Skeletal muscle cell (primary cell): ENCODE measurements at places on chromosomes 5 and 9.

GRCh38 chr5:9316733-9317132 is 229.1 kb downstream of the SEMA5A start:
- DNase-seq: no peak

DNA sequence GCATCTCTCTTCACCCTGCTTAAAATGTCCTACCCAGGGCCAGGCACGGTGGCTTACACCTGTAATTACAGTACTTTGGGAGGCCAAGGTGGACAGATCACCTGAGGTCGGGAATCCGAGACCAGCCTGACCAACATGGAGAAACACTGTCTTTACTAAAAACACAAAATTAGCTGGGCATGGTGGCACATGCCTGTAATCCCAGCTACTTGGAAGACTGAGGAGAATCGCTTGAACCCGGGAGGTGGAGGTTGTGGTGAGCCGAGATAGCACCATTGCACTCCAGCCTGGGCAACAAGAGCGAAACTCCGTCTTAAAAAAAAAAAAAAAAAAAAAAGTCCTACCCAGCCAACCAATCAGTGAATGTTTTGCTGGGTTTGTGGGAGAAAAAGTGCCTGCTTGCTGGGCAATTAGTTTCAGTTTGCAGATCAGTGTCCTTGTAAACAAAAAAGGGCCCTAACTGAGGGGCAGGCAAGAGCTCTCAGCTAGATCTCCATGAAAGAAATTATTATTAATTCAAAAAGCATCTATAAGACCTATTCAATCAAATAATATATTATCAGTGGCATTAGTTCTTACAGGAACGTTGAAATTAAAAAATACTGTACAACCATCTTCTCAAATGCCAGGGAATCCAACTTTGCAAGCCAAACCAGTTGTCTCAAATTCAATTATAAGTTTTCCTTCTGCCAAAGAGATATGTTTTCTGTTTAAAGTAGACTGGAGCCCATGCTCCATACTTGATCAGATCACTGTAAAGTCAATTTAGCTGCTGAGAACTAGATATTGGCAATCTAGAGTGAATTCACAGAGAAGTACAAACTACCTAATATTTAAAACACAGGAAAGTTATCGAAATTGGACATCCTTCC is 3.9 kb downstream of the MEGF9 start:
- no peak for DNase-seq

DNA sequence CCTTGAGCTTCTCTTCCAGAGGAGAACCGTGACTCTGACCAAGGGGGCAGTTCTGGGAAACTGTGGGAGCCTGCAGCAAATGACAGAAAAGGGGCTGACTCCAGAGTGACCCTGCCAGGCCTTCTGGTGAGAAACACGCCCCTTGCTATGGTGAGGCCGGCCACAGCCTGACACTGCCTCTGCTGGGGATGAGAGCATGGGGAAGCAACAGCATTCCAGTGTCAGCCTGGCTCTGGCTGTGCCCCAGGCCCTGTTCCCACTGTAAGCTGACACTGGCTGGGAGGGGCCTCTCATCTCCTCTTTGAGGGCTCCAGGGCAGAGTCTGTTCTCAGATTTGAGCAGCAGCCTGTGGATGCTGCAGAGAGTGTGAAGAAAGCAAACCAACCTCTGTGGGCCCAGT is 180.0 kb upstream of the IL12B start:
- peak; percentile 79 for DNase-seq

GRCh38 chr5:72015103-72015548 is 92.1 kb upstream of the MAP1B start:
- DNase-seq: peak; percentile 15

GRCh38 chr9:35482071-35482470 is 7.8 kb upstream of the RUSC2 start:
- no peak for DNase-seq

DNA sequence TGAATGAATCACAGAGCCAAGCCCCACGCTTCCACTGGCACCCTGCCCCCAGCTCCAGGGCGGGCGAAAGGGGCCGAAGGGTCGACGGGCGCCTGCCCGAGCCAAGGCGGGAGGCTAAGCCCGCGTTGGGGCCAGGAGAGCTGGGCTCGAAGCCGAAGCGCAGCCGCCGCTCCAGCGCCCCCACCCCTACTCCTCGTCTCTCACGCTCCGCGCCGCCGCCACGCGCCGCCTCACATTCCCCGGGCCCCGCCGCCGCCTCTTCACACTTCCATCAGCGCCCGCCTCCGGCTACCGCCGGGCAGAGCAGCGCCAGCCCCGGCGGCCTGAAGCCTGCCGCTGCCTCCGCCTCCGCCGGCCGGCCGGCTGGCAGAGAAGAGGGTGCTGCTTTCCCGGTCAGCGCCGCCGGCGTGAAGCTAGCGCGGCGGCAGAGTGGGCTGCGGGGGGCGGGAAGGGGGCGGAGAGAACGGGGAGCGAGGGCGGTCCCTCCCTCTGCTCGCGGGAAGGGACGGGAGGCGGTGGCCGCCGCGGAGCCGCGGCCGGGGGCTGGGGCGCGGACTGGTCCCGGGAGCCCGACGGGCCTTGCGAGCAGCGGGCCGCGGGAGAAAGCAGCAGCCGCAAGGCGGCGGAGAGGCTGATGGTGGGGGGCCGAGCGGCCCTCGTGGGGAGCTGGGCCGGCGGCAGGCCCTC is at the start of gene HOMER1:
Gene HOMER1, minus strand, starts transcription at position 431 of the 687 bp plus-strand sequence. CDS start 1,360 bp downstream, outside the sequence.
- DNase-seq: peak; percentile 62

- peak; percentile 91 for DNase-seq
Measured at GRCh38 chr9:98867429-98868168, 60.1 kb downstream of the GALNT12 start.

GRCh38 chr9:17535176-17535575 is 43.7 kb upstream of the SH3GL2 start:
- DNase-seq: no peak

DNA sequence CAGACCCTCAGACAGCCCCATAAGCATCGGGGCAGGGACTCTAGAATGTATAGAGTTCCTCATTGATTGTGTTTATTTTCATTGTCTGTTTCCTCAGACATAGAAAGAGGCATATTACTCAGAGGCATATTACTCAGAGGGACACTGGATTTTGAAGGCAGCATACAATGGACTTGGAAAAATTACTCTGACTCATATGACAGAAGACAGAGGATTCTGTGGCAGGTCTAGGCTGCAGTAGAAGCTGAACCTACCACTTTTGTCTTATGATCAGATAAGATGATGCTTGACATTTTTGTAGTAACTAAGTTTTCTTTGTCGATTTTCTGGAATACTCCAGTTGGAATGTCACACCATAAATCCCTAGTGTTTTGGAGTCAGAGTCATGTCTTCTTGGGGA is 105.2 kb downstream of the ST8SIA4 start:
- peak; percentile 22 for DNase-seq

DNA sequence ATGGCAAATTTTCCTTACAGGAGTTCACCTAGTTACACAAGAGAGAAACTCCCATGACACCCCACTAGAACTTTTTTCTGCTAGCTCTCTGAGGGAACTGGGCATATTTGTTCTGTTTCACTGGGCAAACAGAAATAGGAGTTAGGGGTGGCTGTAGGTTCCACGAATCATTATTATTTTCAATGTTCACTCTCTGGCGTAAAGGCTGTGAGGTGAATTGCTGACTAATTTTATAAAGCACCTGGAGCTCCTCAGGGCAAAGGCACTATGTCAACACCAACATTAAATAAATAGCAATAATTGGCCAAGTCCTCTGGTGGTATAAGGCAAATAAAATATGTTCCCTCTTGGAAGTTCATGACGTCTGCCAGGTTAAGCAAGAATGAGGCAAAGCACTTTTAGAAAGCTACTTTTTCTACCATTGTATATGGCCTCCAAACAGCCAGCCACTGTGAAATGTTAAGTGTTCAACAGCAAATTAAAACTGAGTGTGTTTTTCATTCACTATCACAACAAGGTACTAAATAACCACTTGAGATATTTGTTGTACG is 344.6 kb downstream of the PDE4D start:
- DNase-seq: no peak

DNA sequence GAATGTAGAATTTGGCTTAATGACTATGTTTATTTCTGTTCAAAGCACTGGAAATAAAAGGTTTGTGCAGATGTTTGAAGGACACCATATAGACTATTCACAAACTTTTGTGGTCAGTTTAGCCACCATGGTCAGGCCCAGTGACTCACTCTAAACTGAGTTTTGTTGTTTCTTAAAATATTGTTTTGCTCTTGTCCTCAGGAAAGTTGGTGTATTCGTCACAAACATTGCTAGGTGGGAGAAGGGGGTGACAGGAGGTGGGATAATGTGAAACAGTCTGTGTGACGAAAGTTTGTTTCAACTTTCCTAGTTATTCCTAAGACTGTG is 35.0 kb upstream of the LIFR start:
- DNase-seq: no peak

DNA sequence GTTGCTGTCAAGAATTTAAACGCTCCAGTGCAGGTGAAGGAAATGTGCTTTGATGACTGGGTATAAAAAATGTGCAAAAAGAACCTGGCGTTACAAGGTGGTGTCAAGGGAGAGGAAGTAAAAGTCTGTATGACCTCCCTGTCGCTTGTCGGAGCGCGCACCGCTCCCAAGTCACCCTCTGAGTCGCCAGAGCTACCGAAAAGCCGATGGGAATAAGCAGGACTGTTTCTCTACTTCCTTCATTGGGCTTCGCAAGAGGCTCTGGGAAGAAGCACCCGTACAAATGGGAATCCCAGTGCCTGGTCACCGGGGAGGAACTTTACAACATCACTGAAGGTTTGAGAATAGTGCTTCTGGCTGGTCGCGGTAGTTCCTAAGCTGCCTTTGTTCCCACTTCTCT is 1.3 kb upstream of the DMRT2 start:
- no peak for DNase-seq

- DNase-seq: no peak
Measured at GRCh38 chr9:122186301-122186700, 26.6 kb downstream of the MORN5 start.

DNA sequence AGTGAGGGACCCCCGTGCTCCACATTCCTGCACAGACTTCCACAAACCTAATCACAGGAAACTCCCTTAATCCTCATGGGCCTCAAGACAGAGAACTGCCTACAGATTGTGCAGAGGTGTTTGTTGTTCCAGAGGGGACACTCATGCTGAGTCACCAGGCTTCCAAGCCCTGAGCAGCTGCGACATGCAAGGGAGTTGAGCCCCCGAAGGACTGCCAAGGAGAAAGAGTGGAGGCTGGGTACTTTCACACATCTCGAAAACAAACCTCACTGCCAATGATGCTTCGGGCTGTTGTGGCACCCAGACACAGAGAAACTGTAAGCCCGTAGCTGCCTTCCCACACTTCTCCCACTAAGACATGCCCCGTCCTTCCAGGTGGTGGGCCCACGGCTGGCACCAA is 480.8 kb downstream of the CDH12 start:
- peak; percentile 24 for DNase-seq

- DNase-seq: no peak
Measured at GRCh38 chr9:27145143-27145542, 36.1 kb downstream of the TEK start.

- no peak for DNase-seq
Measured at GRCh38 chr5:154485096-154485491, 7.1 kb upstream of the HAND1 start.

- DNase-seq: no peak
Measured at GRCh38 chr5:116472274-116472673, 102.3 kb downstream of the SEMA6A start.

DNA sequence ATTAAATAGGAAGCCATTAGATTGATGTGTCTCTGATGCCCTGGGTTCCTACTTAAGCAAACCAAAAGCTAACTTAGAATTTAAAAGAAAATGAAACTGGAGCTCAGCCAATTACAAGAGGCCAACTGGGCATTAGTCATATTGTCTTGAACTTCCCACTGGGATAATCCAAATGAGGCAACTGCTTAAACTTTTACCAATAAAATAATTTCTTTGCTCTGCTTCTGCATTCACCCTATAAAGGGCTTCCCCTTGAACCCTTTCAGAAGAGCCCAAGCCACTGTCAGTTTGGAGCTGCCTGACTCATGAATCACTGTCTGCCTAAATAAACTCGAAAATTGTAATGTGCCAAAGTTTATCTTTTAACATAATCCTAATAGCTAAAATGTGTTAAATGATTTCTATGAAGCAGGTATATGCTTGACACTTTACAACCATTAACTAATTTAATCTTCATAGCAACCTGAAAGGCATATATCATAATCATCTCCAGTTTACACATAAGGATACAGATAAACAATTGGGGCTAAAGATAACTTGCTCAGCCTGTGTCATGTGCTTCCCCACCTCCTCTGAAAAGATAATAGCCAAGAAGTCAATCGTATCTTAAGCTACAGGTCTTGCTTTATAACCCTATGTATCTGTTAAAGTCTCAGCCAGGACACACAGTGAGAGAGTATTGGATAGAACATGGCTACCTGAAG is 11.5 kb downstream of the GPR150 start:
- DNase-seq: peak; percentile 72

GRCh38 chr9:99732715-99733114 is 89.0 kb upstream of the NR4A3 start:
- DNase-seq: no peak

- DNase-seq: no peak
Measured at GRCh38 chr5:24188216-24188925, 456.4 kb downstream of the CDH10 start.

DNA sequence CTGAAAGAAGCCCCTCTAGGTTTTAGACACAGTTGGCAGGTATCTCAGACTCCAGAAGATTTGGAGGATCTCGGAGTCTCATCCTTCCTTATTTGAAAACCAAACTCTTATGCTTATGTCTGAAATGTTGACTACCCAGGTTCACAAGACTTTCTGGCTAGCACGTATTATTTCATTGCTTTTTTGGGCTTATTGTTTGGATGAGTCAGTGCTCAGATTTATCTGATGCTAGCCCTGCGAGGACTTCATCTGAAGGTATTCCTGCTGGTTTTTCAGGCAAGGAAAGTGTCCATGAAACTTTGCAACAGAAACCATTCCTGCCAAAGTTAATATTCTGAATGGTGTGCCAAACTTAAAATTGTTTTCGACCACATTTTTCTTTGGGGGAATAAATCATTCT is 8.5 kb downstream of the OSTF1 start:
- DNase-seq: no peak

DNA sequence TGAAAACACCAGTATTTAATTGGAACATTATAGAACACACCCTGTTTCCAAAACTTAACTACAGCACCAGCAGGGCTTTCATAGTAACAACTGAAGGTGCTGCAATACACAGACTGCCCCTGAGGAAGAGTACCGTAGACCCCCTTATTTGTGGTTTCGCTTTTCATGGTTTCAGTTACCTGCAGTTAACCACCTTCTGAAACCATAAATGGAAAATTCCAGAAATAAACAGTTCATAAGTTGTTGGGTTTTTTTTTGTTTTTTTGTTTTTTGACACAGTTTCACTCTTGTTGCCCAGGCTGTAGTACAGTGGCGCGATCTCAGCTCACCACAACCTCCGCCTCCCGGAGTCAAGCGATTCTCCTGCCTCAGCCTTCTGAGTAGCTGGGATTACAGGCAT is 9.5 kb upstream of the GLDC start:
- no peak for DNase-seq

- no peak for DNase-seq
Measured at GRCh38 chr5:169265888-169266287, 35.1 kb downstream of the SLIT3 start.

- no peak for DNase-seq
Measured at GRCh38 chr9:106869458-106869857, 6.5 kb downstream of the ZNF462 start.
